ENCODE measurements at places on chromosomes 5 and 9.
A peak's percentile ranks its signal among the peaks of the same experiment; 100 is the strongest.

DNA sequence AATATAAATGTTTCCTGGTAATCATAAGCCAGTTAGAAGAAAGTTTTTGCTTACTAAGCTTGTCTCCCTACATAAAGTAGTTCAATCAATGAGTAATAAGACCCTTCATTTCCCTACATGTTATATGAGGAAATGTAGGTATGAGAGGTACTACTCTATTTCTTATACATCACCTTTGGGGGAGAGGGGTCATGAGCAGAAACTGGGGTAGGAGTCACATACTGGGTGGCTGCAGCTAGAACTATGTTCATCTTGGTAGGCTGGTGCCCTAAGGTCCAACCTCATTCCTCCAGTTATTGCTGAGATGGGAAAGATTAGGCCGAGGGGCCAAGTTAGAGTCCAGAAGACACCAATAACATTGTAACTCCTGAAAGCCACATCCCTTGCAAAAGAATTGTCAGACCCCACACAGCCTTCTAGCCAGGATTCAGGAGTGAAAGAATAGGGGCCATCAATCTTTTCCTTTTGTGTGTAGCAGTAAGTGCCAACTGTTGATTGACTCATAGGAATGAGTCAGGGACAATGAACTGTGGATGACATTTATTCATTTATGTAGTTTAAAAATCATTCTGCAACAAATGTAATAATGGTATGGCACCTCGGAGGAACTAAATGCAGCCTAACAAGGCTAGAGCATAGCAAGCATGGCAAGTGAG is 21.6 kb upstream of the SREK1 start:
- no peak for DNase-seq

DNA sequence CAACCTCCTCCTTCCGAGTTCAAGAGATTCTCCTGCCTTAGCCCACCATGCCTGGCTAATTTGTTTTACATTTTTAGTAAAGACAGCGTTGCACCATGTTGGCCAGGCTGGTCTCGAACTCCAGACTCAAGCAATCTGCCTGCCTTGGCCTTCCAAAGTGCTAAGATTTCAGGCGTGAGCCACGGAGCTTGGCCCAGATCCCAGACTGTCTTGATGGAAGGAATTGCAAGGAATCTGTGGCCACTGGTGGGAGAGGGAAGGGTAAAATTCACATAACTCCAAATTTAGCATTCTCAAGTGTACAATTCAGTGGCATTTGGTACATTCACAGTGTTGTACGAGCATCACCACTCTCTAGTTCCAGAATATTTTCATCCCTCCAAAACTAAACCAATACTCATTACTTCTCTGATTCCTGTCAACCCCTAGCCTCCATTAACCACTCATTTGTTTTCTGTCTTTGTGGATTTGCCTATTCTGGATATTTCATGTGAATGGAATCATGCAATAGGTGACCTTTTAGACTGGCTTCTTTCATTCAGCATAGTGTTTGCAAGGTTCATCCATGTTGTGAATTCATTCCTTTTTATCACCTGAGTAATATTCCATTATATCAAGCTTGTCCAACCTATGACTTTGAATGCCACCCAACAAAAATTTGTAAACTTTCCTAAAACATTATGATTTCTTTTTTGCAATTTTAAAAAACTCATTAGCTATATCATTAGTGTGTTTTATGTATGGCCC is 8.9 kb upstream of the MYO10 start:
- no peak for DNase-seq

GRCh38 chr5:97131921-97132320 is 10.5 kb downstream of the LIX1 start:
- no peak for DNase-seq

DNA sequence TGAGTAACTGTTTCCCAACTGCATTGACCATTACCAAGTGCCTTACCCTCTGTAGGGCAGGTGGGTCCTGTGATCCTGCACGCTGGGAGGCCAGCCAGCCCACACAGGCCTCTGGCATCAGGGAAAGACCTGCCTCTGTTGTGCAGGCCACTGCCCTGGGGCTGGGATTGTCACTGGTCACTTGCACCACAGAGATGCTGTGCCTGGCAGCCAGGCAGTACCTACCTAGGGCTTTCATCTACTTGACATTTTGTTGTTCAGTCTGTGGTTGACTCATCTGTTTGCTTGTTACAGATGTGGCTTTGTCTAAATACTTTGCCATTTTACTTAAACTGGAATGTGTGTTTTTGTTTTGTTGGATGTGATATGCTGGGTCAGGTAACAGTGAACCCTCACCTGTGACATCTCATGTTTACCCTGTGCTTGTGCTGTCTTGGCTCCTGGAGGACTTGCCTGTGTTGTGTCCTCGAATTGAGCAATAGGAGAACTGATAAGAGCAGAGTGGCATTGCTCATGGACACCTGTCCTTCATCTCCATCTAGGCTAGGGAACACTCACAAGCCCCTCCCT is 32.8 kb downstream of the SECISBP2 start:
- DNase-seq: no peak

DNA sequence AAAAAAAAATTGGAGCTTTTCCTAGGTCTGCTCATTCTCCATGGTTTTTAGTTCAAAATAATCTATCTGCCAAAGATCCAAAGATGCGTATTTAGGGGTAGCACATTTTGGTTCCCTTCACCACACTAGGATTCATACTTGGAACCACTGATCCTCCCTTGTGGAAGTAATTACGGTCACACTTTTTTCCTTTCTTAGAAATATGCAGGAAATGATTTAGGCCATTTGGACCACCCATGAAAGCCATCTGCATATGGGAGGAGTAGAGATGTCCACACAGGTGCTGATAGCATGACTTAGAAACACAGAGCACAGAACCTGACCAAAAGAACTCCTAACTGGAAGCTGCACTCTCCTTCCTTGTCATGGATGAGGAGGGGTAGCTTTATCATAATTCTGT is 105.9 kb upstream of the RAI14 start:
- DNase-seq: no peak

DNA sequence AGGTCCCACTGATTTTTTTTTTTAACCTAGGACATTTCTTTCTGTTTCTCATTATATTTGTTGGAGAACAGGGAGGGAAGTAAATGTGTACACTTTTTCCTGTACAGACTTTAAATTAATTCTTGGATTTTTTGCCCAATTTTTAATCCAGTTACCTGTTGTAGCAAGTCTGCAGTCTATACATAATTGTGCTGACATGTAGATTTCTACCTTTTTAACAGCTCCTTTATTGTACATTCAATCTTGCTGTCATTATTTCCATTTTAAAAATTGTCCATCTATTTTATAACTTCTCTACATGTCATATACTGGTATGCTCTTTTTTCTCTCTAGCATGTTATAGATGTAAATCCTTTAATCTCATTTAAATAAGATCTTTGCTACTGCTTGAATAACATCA is 1838.7 kb upstream of the CDH9 start:
- no peak for DNase-seq

GRCh38 chr9:95379630-95380029 is 62.1 kb upstream of the FANCC start:
- DNase-seq: no peak

GRCh38 chr9:105051897-105052296 is 123.9 kb upstream of the ABCA1 start:
- DNase-seq: no peak

DNA sequence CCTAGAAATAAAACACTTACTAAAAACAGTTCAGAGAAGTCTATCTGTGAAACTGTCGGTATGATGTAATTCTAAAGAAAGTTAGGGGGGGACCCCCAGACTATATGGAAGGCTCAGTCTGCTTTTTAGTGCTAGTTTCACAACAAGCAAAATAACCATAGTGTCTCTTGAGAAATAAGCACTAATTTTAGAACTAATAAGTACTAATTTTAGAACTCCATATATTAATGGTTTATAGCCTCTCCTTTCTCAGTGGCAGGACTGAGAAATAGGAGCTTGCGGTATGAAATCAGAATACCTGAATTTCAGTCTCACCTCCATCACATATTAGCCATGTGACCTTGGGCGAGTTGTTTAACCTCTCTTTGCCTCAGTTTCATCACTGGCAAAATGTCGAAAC is 1.4 kb upstream of the PHF24 start:
- DNase-seq: no peak

GRCh38 chr9:92749934-92750315 is 14.7 kb downstream of the BICD2 start:
- DNase-seq: no peak

- DNase-seq: no peak
Measured at GRCh38 chr5:81067406-81067805, 107.2 kb downstream of the RASGRF2 start.

DNA sequence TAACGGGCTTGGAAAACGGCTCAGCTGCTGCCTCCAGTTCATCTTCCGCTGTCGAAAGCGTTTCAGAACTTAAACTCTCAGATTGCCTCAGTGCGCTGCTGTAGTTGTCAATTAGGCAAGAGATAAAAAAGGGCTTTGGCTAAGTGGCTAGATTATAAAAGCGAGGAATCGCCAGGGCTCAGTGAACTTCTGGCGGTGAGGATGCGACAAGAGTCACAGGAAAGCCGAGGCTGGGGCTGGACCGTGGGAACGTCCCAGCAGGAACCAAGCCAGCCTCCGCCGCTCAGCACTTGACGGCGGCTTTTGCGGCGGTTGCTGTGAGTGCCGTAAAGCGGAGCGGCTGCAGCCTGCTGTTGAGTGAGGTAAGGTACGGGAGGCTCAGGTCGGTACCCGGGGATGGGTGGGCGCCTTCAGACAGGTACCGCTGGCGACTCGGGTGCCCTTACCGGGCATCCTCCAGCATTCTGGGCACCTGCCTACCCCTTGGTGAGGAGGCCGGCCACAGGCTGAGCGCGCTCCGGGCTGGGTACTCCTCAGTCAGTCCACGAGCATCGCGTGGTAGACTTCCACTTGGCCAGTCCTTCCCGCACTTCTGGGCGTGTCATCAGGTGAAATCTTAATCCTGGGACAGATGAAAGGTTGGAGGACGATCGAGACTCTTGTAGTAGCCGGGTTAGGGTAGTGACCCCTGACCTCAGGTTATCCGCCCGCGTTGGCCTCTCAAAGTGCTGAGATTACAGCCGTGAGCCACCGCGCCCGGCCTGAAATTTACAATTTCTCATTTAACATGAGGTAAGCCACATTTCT is at the start of gene FKTN:
Gene FKTN (plus strand): TSS at position 328 of the 807 bp plus-strand sequence. CDS start 16,902 bp downstream, outside the sequence.
- DNase-seq: peak; percentile 57

- no peak for DNase-seq
Measured at GRCh38 chr5:140480310-140481014, 67.0 kb upstream of the EIF4EBP3 start.

- DNase-seq: no peak
Measured at GRCh38 chr9:119986713-119987112, 593.3 kb downstream of the CDK5RAP2 start.

DNA sequence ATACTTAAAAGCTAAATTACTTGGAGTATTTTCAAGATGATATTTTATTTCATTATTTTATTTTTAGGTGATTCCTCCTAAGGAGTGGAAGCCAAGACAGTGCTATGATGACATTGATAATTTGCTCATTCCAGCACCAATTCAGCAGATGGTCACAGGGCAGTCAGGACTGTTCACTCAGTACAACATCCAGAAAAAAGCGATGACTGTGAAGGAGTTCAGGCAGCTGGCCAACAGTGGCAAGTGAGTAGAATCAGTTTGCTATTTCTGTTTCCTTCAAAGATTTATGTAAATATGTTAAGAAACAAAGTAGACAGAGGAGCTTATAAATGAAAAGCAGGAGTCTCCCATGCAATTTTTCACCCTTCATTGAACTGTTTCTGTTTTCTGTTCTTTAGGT is 47.8 kb downstream of the KDM4C start:
- no peak for DNase-seq

GRCh38 chr5:32434221-32434620 is 10.3 kb downstream of the ZFR start:
- DNase-seq: no peak

GRCh38 chr9:33120620-33121019 is 44.1 kb upstream of the SMU1 start:
- no peak for DNase-seq

- no peak for DNase-seq
Measured at GRCh38 chr9:119601632-119602031, 232.4 kb upstream of the BRINP1 start.

- DNase-seq: no peak
Measured at GRCh38 chr5:50699737-50700136, 33.3 kb downstream of the PARP8 start.

GRCh38 chr9:35407846-35408245 is 82.1 kb upstream of the RUSC2 start:
- DNase-seq: no peak

- DNase-seq: no peak
Measured at GRCh38 chr9:116420993-116421538, 266.0 kb upstream of the TRIM32 start.

All from stimulated activated CD8-positive, alpha-beta memory T cell treated with anti-CD3 and anti-CD28 coated beads, Interleukin-12 subunit alpha, Interleukin-12 subunit beta, amount 100 ng/mL, for 1 hour (primary cell).